ENCODE measurements at places on chromosomes 5 and 9.

DNA sequence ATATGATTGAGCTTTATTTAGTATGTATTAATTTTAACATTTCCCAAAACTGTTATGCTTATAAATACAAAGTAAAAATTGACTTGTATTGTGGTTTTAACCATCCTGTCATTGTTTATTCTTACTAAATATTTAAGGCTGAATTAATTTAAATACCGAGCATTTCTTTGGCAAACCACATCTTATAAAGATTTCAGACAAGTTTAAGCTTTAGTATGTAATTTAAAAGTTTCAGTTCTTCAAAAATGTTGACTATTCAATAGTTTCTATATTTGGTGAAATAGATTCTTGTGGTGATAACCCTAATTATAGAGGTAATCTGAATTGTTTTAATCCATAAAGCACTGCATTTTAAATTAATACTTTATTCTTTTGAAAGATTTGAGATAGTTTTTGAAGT, 65.5 kb downstream of the CCNH start:
- no peak for DNase-seq

GRCh38 chr5:116572350-116573278, 2.0 kb downstream of the SEMA6A start:
- DNase-seq: no peak

DNA sequence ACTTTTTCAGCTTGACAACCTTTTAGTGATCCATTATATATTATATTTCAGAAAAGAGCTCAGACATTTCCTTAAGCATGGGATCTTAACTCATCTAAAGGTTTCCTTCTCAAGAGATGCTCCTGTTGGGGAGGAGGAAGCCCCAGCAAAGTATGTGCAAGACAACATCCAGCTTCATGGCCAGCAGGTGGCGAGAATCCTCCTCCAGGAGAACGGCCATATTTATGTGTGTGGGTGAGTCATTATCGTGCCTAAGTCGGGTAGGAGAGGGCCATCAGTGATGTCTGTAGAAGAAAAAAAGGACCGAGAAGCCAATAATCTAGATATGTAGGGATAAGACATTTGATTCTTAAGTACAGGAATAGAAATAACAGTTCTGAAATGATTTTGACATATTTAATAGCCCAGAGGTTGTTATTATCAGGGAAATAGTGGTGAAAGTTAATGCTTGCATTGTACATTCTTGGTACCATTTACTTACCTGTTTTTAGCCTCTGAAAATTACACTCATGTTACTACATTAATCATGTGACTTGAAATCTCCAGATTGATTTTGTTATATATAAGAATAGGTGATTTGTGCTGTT, 28.2 kb downstream of the MTRR start:
- DNase-seq: no peak

GRCh38 chr9:110452227-110452801, 114.7 kb upstream of the TXNDC8 start:
- no peak for DNase-seq

- DNase-seq: no peak
These were observed 156.4 kb downstream of the EFNA5 start for GRCh38 chr5:107514305-107514704.

GRCh38 chr9:90846770-90847419, 45.3 kb downstream of the SYK start:
- DNase-seq: no peak

DNA sequence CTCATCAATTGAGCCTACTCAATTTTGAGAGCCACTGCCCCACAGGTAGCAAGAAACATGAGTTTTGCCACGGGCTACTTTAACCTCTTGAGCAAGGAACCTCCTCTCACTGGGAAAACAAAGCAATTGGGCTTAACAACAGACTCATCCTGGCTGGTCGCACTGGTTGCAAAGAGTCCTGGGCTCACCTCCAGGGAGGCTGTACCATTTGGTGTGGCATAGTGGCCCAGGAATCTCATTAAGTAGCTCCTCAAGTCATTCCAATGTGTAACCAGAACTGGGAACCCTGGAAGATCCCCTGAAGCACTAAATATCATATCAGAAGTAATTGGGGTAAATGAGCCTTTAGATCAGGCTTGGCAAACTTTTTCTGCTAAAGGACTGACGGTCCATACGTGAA, 78.5 kb downstream of the MYO10 start:
- no peak for DNase-seq

GRCh38 chr9:126589349-126589748, 24.4 kb upstream of the LMX1B start:
- DNase-seq: no peak

DNA sequence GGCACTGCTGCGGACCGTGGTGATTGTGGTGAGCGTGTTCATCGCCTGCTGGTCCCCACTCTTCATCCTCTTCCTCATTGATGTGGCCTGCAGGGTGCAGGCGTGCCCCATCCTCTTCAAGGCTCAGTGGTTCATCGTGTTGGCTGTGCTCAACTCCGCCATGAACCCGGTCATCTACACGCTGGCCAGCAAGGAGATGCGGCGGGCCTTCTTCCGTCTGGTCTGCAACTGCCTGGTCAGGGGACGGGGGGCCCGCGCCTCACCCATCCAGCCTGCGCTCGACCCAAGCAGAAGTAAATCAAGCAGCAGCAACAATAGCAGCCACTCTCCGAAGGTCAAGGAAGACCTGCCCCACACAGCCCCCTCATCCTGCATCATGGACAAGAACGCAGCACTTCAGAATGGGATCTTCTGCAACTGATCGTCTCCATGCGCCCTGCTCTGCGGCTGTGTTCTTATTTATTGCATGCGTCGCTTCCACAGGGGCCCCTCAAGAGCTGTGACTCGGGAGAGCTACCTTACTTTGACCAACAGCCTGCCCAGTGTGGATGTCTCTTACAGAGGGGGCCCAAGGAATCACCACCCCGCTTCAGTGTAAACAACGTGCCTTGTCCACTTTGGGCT, 10.8 kb downstream of the S1PR3 start:
- DNase-seq: no peak

DNA sequence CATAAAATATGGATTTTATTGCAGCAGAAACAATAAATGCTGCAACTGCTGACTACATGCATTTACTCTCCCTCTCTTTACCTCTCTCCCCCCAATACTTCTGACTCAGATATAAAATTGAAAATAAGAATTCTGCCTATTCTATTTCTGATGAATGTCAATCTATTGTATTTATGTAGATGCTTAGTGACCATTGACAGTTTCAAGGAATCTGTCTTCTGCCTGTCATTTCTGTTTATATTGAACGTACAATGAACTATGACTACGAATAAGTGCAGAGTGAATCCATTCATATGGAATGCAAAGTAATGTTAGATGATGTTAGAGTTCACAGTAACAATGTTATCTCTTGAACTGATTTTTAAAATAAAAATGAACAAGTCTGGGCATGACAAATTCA, 898 bp downstream of the CDH10 start:
- no peak for DNase-seq

DNA sequence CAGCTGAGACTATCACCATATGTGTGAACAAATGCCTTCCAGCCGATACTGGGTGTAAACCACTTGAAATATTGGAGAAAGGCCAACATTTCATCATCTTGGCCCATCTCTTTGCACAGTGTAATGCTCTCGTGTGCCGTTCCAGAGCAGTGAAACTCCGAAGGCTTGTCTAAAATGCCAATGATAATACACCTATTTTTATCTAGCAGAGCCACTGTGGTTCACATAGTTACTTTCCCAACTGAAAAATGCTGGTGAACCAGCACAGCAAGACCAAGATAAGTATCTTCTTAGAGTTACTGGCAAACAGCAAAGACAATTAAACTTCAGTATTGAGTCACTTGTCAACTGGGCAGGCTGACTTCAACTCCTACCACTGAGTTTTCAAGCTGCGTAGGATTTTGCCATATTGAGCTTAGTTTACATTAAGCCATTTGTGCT, 379.9 kb upstream of the ACTBL2 start:
- DNase-seq: no peak

DNA sequence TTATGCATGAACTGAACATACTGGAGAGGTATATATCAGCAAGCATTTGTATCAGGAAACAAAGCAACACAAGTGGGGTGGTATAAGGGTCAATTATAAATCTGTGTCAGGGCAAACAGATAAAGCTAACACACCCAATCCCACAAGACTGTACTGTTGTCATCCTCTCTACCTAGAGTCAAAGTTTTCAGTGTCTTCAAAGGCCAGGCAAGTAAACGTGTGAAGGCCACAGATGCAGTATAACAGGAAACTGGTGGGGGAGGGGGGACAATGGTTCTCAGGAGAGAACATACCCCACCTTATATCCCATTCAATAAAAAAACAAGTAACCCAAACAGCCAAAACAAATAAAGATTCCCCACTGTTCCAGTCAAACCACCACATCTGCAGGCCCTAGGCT, 22.1 kb downstream of the ELP1 start:
- DNase-seq: no peak

- DNase-seq: no peak
These were observed 656.5 kb upstream of the RIOK2 start for GRCh38 chr5:97839341-97840086.

DNA sequence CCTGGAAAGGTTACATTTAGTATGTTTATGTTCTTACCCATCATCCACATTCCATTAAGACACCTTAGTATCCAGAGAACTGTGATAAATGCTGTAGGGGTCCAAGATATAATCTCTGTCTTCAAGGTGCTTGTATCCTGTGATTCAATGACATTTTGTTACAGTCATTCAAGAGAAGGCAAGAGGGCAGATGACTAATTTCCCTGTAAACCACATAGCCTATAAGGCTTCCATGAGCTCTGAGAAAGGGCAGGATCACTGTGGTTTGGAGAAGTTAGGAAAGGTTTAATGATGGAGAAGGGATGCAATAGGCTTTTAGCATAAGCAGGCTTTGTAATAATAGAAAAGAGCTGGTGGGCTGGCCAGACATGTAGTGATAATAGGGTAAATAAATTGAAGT, 40.0 kb downstream of the PAPPA start:
- DNase-seq: no peak

DNA sequence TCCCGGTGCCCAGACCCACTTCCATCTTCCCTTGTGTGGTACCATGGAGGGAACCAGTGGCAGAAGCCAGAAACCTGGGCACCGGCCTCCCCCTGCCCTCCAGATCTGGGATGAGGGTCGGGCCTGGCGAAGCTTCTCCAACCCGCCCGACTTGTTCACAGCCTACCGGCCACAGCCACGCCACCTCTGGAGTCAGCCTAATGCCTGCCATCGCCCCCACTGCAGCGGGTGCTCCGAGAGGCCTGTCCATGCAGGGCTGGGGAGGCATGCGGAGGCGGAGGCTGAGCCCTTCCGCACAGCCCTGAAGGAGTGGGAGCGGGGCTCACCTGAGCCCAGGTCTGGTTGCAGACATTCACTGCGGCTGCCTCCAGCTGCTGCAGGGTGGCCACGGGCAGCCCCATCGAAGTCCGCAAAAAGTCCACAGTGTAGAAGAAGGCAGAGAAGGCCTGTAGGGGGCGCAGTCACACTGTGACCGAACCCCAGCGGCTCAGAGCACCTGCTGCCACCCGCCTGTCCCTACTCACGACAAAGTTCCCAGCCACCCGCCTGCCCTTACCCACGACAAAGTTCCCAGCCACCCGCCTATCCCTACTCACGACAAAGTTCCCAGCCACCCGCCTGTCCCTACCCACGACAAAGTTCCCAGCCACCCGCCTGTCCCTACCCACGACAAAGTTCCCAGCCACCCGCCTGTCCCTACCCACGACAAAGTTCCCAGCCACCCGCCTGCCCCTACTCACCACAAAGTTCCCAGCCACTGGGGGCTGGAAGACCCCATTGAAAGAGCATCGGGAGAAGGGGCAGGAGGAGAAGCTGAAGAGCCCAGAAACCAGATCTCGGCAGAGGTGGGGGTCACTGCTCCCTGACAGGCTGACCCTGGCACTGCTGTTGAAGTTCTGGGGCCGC, 3.8 kb upstream of the NPDC1 start:
- DNase-seq: no peak

GRCh38 chr5:62542720-62543119, 35.9 kb upstream of the LRRC70 start:
- DNase-seq: no peak

DNA sequence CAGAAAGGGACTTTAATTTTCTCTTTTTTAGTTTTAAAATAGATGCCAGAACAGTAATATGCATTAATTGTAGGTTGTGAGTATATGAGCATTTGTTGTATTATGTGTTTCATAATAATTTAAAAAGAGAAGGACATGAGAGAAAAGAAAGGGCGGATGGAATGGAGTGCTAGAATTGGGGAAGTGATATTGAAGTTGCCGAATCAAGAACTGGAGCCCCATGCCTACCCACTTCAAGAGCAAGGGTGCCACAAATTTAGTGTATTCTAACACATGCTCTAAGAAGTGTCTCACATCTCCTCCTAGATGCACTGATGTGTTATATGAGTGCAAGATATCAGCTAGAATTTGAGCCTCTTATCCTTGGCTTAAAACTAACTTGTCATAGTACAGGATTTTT, 43.6 kb upstream of the FYB1 start:
- DNase-seq: no peak

GRCh38 chr5:163534492-163535094, 29.2 kb downstream of the MAT2B start:
- DNase-seq: no peak

- no peak for DNase-seq
These were observed at the start of gene LHX2 for GRCh38 chr9:124011460-124012301. TSS of gene LHX2 (plus strand) at chr9:124011768. CDS start at chr9:124012349, 581 bp downstream.

GRCh38 chr5:1201327-1202025, at the start of gene SLC6A19:
TSS of gene SLC6A19 (plus strand) at chr5:1201595. CDS start at chr5:1201651, 56 bp downstream.
- DNase-seq: no peak

- no peak for DNase-seq
These were observed 195.6 kb upstream of the ELL2 start for GRCh38 chr5:96157077-96157780.

- DNase-seq: no peak
These were observed 218.6 kb upstream of the DMRTA1 start for GRCh38 chr9:22227986-22228385.

- no peak for DNase-seq
These were observed 5.8 kb downstream of the RGS14 start for GRCh38 chr5:177363565-177363964.

GRCh38 chr9:20028849-20029231, 240.0 kb upstream of the SLC24A2 start:
- DNase-seq: no peak

GRCh38 chr5:72456391-72457074, 50.7 kb downstream of the ZNF366 start:
- no peak for DNase-seq

GRCh38 chr5:58317009-58317408, 142.9 kb downstream of the PLK2 start:
- no peak for DNase-seq

GRCh38 chr9:31606678-31607077, 777.8 kb upstream of the ACO1 start:
- DNase-seq: no peak

- DNase-seq: no peak
These were observed 87.3 kb upstream of the PPP1R2B start for GRCh38 chr5:156762771-156763170.

GRCh38 chr9:83639266-83639665, 16.3 kb downstream of the IDNK start:
- no peak for DNase-seq

- no peak for DNase-seq
These were observed 6.7 kb downstream of the AP3B1 start for GRCh38 chr5:78287833-78288232.

DNA sequence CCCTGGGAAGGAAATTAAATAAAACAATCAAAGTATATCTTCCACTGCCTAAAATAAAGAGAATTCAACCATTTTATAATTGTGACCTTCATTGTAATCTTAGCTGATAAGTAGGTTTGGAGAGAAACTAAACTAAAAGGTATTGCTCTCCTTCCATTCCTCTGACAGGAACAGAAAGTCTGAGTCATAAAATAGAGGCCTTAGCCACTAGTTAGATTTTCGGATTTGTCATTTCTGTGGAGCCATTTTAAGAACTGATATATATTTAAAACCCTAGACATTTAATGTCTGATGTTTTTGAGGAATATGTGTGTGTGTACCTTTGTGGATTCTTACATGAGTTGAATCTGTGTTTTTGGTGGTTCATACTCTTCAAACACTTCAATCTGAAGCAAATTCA, 11.8 kb upstream of the TMC1 start:
- no peak for DNase-seq
